ENCODE measurements at places on chromosomes 16 and 17.

DNA sequence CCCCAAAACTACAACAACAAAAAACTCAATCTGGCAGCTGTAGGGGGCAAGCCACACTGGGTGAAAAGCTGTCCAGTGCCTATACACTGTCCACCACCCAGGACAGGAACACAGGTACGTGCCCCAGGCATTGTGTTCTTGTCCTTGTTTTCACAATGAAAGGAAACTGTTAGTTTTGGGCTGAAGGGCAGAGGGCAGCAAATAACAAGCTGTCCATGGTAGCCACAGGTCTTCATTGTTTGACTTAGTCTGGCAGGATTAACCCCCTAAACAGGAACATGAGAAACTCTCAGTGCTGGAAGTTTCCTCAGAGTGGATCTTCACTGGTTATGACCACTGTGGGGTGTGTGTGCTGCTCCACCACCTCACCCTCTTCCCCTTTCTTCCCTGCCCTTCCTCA, 224.6 kb upstream of the N4BP1 start:
- no peak for DNase-seq
- H3K27me3 ChIP-seq: no peaks in the 10 kb centered on the region
- H3K27ac ChIP-seq: no peak overlapping the region
- no peak overlapping the region for H3K4me3 ChIP-seq

GRCh38 chr17:41891135-41892020, 26.2 kb upstream of the KLHL11 start:
- no peak overlapping the region for H3K27ac ChIP-seq
- H3K27me3 ChIP-seq: no peaks in the 10 kb centered on the region
- H3K36me3 ChIP-seq: peaks cover 47% of the 10 kb centered on the region

- no peak overlapping the region for H3K27ac ChIP-seq
- no peaks in the 10 kb centered on the region for H3K27me3 ChIP-seq
- H3K36me3 ChIP-seq: no peaks in the 10 kb centered on the region
- no peaks in the 10 kb centered on the region for H3K4me1 ChIP-seq
- DNase-seq: no peak
These were observed 31.9 kb downstream of the C16orf78 start for GRCh38 chr16:49405530-49405929.

DNA sequence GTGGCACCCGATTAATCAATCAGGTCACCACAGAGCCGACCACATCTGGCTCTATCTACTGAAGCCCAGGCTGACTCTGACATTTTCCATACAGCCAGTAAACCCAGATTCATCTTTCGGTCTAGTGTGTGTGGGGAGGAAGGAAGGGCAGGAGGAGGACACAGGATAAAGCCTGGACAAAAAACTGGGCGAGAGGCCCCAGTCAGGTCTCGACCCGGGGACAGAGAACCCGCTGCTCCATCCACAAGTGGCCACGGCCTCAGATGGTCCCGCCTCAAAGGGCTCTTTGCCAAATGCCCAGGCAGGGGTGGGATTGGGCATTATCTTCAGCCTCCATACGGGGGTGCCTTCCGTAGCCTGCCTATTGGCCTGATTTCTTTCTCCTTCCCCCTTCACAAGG, 7.8 kb downstream of the ABR start:
- H3K27ac ChIP-seq: no peak overlapping the region
- no peaks in the 10 kb centered on the region for H3K36me3 ChIP-seq
- no peaks in the 10 kb centered on the region for H3K4me1 ChIP-seq
- H3K27me3 ChIP-seq: no peaks in the 10 kb centered on the region

DNA sequence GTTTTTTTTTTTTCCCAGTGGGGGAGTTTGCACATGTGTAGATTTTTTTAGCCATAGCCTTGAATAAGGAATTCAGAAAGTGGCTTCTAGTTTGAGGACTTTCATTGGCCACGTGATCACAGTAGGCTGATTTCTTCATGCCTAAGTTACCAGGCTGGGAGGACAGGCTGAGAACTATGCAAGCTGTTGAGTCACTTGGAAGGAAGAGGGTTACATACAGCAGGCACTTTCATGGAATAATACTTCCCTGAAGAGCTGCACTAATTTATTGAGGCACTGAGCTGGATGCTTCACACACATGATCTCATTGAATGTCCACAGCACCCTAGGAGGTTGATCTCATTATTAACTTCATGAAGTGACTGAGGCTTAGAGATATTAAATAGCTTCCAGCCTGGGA, 22.8 kb downstream of the PRKCB start:
- H3K4me1 ChIP-seq: peaks cover 1% of the 10 kb centered on the region
- H3K4me3 ChIP-seq: no peak overlapping the region
- no peaks in the 10 kb centered on the region for H3K36me3 ChIP-seq
- DNase-seq: no peak
- H3K27ac ChIP-seq: no peak overlapping the region
- H3K27me3 ChIP-seq: no peaks in the 10 kb centered on the region

GRCh38 chr17:79971651-79972050, 64.0 kb downstream of the TBC1D16 start:
- H3K4me3 ChIP-seq: no peak overlapping the region
- no peak overlapping the region for H3K27ac ChIP-seq
- H3K27me3 ChIP-seq: no peaks in the 10 kb centered on the region
- no peak for DNase-seq
- H3K36me3 ChIP-seq: peaks cover 3% of the 10 kb centered on the region

- no peaks in the 10 kb centered on the region for H3K4me1 ChIP-seq
- peaks cover 3% of the 10 kb centered on the region for H3K27me3 ChIP-seq
- H3K27ac ChIP-seq: no peak overlapping the region
- no peak for DNase-seq
- no peaks in the 10 kb centered on the region for H3K36me3 ChIP-seq
- no peak overlapping the region for H3K4me3 ChIP-seq
These were observed 11.6 kb upstream of the CBX4 start for GRCh38 chr17:79850571-79851460.

GRCh38 chr17:49000943-49001342, 3.8 kb downstream of the IGF2BP1 start:
- H3K36me3 ChIP-seq: no peaks in the 10 kb centered on the region
- no peak overlapping the region for H3K27ac ChIP-seq
- no peaks in the 10 kb centered on the region for H3K4me1 ChIP-seq
- no peak for DNase-seq
- no peak overlapping the region for H3K4me3 ChIP-seq
- H3K27me3 ChIP-seq: no peaks in the 10 kb centered on the region

DNA sequence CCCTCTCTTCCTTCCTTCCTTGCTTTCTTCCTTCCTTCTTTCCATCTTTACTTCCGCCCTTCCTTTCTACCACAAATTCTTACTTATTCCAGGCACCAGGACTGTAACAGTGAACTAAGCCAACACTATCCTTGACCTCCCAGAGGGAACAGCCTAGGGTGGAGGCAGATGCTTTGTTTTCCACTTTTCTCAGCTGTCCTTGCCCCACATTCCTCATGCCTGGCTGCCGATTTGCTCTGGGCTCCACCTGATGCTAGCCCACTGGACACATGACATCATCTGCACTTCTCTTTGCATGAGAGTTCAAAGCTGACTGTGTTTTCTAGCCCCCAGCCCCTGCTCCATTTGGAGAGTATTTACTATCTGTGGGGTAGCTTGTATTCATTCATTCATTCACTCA, 283.0 kb downstream of the MAF start:
- no peak for DNase-seq
- no peak overlapping the region for H3K4me3 ChIP-seq
- no peak overlapping the region for H3K27ac ChIP-seq
- H3K36me3 ChIP-seq: no peaks in the 10 kb centered on the region

DNA sequence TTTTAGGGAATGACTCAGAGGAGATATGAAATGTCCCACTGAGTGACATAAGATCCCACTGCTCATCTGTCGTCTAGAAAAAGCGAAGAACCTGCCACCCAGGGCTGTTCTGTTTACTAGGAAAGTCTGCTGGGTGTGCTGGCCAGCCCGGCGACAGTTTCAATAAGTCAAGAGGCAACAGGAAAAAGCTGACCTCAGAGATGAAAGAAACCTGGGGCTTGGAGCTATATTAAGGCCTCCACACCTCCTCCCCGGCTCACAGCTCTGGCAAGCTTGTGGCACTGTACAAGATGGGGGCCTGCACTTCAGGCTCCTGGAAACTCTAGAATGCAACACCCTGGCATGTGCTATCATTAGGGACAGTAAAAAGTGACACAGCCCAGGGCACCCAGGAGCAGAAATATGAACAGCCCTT, 10.6 kb downstream of the ZFHX3 start:
- peaks cover 56% of the 10 kb centered on the region for H3K27me3 ChIP-seq
- no peak overlapping the region for H3K4me3 ChIP-seq
- no peak for DNase-seq
- no peak overlapping the region for H3K27ac ChIP-seq
- no peaks in the 10 kb centered on the region for H3K36me3 ChIP-seq

DNA sequence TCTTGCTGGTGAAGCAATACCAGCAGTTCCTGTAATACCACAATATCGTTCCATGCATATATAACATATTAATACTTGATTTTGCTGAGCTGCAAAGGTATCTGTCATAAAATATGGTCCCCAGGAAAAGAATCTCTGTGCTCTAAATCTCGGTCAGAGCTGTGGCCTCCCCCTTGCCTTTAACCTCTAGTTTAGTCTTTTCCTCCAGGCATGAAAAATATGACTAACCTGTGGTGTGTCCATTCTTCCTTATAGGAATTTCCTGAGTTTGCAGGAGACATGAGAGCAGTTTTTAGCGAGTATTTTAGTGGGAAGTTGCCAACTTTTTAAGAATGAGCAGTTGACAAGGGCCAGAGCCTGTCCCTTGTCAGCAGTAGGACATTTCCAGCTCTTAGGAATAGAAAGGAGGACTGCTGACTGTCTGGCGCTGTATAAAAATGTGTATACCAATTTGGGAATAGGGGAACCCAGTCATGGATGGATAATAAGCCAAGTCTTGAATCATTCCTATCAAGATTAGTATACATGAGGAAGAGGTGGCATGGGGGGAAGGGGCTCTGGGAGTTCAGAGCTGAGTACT, 8.7 kb downstream of the ATXN1L start:
- no peak for DNase-seq
- H3K4me1 ChIP-seq: no peaks in the 10 kb centered on the region
- H3K36me3 ChIP-seq: peaks cover 18% of the 10 kb centered on the region
- no peak overlapping the region for H3K27ac ChIP-seq
- no peaks in the 10 kb centered on the region for H3K27me3 ChIP-seq

DNA sequence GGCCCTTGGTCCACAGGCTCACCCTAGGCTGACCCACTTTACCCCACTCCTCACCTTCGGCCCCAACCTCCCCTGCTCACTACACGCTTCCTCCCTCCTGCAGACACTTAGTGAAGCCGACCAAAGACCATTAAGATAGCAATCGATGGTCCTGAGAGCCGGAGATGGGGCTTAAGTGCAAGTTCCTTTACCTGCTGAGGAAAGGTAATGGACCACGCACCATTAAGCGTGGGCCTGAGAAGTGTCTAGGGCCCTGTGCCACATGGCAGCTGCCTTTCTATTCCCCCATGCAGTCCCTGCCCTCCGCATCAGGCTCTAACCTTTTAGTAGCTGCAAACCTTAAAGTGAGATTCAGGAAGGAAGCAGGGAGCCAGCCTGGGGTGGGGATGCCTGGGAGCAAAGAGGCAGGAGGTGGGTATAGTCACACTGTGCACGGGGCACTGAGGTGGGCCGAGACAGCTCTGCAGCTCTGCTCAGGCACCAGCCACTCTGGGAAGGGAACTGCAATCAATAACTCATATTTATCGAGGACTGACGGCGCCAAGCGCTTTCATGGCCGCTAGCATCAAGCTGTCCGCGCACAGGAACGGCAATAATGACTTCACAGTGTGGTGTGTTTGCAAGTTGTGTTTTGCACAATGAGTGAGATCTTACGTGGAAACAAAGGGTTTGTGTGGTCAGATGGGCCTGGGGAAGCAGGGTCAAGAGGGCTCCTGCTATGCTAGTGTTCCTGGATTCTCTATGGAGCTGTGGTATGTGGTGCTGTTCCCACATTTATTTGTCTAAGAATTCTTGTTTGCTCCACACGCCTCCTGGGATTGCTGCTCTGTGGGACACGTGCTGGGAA, 84.9 kb upstream of the CDC42EP4 start:
- H3K36me3 ChIP-seq: no peaks in the 10 kb centered on the region
- no peak overlapping the region for H3K4me3 ChIP-seq
- DNase-seq: no peak
- no peak overlapping the region for H3K27ac ChIP-seq

GRCh38 chr17:60993497-60993896, 315.8 kb downstream of the BCAS3 start:
- no peaks in the 10 kb centered on the region for H3K36me3 ChIP-seq
- H3K4me3 ChIP-seq: no peak overlapping the region
- no peak overlapping the region for H3K27ac ChIP-seq
- no peak for DNase-seq
- H3K4me1 ChIP-seq: no peaks in the 10 kb centered on the region

DNA sequence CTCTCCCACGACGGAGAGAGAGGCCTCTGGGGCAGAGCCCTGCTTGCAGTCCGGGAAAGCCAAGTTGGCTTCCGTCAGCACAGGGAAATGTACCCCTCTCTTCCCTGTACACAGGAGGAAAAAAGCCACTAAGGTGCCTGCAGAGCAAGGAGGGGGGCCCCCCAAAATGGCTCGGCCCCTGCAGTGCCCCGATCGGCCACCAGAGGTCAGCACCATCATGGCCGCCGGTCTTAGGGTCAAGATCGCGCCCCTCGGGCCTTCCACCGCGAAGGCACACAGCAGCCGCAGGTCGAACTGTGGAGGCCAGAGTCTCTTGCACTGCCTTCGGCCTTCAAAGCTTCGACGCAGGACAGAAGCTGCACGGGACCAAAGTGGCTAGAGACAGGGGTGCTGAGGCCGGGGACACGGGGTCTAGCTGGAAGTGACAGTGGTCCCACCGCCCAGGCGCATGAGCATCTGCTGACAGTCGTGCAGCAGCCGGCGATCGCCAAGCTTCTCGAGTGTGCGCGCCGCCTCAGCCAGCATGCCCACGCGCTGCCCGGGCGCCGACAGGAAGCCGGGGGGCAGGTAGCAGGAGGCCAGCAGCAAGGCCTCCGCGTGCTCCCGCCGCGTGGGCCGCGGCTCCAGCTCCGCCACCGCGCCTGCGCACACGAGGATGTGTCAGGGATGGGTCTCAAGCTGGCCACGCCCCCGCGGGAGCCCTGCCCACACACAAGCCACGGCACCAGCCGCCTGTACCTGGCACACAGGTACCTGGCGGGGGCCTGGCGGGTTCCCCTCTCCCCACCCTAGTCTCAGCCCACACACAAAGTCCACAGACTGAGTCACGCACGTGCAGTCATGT, 24.4 kb downstream of the SREBF1 start:
- DNase-seq: no peak
- peaks cover 8% of the 10 kb centered on the region for H3K27me3 ChIP-seq
- peaks cover 6% of the 10 kb centered on the region for H3K4me1 ChIP-seq
